ENCODE measurements at places on chromosomes 4 and X. TPM values are rescaled to one million over a fixed set of nuclear protein-coding genes. Genes with fewer than 3 reads are reported as not detected.

RBM47 gene
- total RNA-seq, result 524 TPM

CYSLTR1 gene
- not detected for total RNA-seq

HSFX2 gene
- total RNA-seq, result not detected

C4orf36 gene
- total RNA-seq, result 0.32 TPM

BRS3 gene
- not detected for total RNA-seq

CDS1 gene
- 44.0 TPM for total RNA-seq

RCHY1 gene
- total RNA-seq, result 34.8 TPM

Measured in transverse colon (tissue), 4 donors.